Activated T-cell treated with anti-CD3 and anti-CD28 coated beads for 24 hours (primary cell): ENCODE measurements at places on chromosomes 13 and 19.

- DNase-seq: no peak
These were observed 175.4 kb upstream of the RFC3 start for GRCh38 chr13:33642374-33643065.

DNA sequence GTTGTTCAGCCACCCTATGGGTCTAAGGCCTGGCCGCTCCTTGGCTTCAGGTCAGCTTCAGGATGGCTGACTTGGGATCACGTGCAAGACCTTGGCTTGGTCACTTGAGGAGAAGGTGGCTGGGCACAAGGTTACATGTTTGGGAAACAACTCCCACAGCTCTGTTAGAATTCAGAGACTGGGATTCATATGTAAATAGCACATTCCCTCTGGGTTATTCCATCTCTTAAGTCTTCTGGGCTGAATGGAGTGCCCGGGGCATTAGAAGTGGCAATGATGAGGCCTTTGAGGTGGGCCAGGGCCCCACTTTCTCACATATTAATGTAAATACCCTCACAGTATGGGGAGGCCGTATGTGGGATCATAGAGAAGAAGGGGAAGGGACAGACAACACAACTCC, 150.9 kb downstream of the EFNB2 start:
- no peak for DNase-seq

DNA sequence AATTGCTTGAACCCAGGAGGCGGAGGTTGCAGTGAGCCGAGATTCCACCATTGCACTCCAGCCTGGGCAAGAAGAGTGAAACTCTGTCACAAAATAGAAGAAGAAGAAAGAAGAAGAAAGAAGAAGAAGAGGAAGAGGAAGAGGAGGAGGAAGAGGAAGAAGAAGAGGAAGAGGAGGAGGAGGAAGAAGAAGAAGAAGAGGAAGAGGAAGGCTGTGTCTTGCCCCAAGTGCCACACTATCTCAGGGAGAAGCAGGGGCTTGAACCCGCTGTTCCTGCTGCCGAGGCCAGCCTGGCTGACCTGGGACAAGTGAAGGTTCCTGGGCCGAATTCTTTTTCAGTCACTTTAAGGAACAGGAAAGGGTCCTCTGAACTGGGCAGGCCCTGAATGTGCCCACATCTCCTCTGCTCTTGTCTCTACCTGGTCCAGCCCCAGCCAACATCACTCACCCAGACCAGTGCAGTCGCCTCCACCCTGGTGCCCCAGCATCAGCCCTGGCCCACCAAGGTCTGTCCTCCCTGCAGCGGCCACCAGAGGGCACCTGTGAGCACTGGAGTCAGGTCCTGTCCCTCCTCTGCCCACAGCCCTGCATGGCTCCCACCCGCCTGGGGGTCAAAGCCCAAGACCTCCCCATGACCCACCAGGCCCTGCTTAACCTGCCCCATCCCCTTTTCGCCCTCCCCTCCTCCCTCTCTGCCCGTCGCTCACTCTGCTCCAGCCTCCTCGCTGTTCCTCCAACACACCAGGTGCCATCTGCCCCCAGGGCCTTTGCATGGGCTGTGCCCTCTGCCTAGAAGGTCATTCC, 20.0 kb downstream of the TICAM1 start:
- peak; percentile 82 for DNase-seq

- no peak for DNase-seq
These were observed 47.8 kb upstream of the TCF3 start for GRCh38 chr19:1699998-1700732.

GRCh38 chr19:41657157-41657556, 30.3 kb upstream of the CEACAM4 start:
- DNase-seq: no peak

DNA sequence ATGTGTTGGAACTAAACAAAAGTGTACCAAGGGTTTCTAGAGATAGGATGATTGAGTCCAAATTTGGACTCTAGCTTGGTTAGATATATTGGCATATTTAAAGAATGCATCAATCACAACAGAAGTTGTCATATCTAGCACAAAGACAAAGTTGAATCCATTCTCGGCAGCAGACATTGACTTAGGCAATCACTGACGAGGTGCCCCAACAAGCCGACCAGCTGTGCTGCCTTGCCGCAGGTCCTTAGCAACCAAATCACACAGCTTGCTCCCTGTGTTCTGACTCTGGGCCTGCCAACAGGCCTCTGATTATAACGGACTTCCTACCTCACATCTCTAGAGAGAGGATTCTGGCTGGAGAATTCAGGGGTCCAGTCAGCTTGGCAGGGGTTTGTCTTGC, 208.7 kb downstream of the MTUS2 start:
- no peak for DNase-seq

- no peak for DNase-seq
These were observed 9.9 kb downstream of the IGFL1 start for GRCh38 chr19:46239193-46240024.

DNA sequence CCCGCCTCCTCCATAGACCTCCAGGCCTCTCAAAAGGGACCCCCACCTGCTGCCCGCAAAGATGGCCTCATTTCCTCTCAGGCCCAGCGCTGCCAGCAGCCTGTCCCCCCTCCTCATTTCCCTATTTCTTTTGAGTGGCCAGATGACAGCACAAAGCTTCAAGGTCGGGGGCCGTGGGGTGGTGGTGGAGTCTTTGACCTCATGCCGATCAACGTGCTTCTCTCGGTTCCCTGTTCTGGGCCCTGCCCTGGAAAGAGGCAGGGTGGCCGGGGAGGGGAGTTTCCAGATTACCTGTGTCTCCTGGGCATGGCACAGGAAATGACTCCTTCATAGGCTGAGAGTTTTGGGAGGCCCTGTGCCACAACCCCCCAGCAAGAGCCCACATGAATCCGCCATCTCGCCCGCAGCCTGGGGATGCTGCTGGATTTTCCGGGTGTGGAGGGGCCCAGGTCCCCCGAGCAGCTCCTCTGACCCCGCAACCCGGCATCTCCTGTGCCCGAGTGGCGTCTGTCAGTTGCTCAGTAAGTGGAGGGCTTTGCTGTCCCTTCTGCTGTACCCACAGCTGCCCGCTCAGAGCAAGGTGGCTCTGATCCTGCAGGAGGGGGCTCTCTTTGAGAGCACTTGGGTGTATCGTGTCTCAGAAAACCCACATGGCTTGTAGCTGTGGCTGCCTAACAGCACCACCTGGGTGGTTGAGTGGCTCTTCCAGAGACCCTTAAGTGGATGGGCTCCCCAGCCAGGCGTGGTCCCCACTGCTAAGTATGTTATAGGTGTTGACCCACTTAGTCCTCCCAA, 139.4 kb downstream of the SIPA1L3 start:
- DNase-seq: no peak

- DNase-seq: no peak
These were observed 531.4 kb upstream of the NBEA start for GRCh38 chr13:34410678-34411077.

DNA sequence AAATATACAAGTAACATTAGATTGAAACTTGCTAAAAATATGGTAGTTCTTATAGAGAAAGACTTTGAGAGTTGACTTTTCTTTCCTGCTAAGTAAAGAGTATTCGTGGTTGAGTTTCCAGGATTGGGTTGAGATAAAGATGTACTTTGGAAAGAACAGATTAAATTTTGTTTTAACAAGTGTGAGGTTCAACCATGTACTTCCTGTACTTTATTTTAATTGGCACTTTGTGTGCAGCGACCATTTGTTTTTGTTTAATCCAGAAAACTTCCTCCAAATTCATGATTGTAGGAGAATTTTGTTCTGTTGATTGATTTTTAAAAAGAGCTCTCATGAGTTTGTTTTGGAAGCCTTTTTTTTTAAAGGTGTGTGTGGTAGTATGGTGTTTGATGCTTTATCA, 46.9 kb downstream of the PAN3 start:
- DNase-seq: no peak

- DNase-seq: no peak
These were observed 2596.2 kb downstream of the PCDH9 start for GRCh38 chr13:64633948-64634347.

DNA sequence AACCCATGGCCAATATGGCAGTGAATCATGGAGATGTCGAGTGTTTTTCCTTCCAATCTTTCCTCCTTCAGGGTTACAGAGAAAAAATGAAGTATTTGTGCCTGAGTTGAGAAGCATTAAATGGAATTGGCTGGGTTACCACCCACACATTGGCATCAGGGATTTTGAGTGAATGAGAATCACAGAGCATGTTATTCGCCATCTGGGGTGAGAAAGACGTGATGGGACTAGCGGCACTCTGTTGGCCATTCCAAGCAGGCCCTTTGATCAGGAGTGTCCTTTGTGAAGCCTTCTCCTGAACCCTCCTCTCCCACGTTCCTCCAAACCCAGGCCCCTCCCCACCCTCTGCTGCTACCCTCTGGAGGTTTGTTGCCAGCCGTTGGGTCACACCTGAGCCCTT, 84.2 kb upstream of the PCDH8 start:
- no peak for DNase-seq
